Hematopoietic multipotent progenitor cell treated with erythropoietin and hydrocortisone succinate and interleukin-3 and kit ligand, for 8 days (in vitro differentiated cells): ENCODE measurements at places on chromosomes 2 and 18.
A peak's percentile ranks its signal among the peaks of the same experiment; 100 is the strongest.

DNA sequence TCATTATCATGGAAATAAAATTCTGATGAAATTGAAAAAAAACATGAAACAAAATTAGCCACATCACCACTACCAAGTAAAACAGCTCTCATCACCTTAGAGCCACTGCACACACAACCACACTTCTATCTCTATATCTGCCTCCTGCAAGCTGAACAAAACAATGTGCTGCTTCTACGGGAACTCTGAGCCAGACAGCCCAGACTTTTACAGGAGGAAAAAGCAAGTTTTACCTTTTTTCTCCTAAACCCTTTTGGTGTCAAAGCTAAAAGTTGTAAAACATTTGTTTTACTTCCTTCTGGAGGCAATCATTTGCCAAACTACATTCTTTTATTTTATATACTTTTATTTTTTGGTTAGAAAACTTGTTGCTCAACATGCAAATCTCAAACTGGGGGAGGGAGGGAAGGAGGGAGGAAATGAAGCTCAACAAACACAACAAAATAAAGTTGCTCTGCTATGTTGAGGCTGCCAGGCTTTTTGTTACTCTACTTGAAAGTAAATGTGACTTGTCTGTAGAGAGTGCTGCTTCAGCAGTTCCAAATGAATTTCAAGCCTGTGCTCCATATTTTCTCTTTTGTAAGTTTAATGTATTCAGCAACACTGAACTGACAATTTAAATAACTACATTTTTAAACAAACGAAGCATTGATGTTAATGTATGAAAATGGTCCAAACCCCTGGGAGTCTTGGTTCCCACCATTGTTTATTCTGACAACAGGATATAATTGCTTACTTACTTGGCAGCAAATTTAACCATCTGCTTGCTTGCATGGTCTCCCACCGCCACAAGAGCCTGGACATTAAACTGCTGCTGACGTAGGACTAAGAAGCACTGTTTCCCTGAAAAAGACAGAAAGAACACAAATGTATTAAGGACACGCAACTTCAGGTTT is 24.5 kb downstream of the DARS1 start:
- no peak for DNase-seq

GRCh38 chr2:120052597-120052996 is 39.7 kb downstream of the EPB41L5 start:
- no peak for DNase-seq

DNA sequence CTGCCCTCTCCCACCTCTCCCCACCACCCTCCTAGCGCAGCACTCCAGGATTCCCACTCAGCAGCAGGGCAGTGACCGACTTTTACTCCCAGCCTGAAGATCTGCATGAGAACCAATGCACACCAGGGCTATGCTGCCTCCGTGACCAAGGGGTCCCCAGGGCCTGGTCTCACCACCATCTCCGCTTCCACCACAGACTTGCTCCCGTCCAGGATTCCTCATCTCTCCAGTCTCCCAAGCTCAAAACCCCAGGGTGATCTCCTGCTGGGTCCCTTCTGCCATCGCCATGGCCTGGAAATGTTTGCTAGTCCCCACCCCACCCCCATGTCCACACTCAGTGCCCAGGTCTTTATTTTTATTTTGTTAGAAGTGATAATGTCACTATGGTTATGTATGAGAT is 2.1 kb upstream of the CIDEA start:
- DNase-seq, result no peak

- DNase-seq, result peak; percentile 71
Measured at GRCh38 chr18:46711444-46711863, 45.4 kb downstream of the ST8SIA5 start.

DNA sequence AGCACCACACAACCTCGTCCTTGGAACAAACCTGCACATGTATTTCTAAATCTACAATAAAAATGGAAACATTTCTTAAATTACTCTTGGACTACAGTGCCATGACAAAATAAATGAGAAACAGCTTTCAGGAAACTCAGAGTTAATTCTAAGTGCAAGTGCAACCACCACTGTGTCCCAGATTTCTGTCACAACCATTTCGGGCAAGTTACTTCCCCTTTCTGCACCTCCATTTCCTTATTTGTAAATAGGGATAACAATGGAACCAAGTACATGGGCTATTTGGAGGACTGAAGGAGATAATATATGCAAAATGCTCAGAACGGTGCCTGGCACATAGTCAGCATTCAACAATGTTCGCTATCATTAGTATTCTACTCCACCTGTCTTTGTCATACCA is 93.2 kb downstream of the CACNB4 start:
- no peak for DNase-seq

DNA sequence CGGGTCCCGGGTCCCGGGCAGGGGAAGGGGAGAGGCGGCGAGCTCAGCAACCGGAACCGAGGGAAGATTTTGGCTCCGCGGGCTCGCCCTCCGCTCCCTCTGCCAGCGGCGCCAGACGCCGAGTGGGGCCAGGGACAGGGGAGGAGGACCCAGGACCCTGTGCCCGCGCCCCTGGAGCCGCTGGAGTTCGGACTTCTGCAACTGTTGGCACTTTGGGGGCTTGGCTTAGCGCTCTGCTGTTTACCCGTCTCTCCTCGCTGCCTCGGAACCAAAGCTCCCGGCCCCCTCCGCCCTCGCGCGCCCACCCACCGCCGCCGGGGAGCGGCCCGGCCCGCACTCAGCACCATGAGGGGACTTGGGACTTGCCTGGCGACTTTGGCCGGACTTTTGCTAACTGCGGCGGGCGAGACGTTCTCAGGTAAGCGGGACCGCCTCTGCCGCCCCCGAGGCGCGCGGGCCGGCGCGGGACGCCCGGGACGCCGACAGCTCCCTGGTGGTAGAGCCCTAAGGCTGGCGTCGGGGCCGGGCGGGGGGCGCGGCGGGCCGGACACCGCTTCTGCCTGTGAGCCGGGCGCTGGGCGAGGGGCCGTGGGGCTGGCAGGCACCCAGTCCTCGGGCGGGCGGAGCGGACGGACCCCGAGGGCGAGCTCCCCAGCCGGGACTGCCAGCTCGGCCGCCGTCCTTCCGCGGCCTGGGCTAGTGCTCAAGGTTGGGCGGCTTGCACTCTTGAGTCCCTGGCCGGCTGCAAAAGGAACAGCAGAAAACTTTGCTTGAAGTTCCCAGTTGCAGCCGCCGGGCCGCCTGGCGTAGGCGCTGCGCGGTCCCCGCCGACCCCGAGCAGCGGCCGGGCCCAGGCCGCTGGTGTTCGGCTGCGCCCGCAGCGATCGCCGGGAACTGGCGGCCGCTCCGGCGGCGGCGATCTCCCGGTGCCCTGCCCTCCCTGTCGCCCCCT is 634 bp downstream of the PTPRM start:
- DNase-seq, result peak; percentile 10

GRCh38 chr2:226142463-226142862 is 657.2 kb downstream of the IRS1 start:
- no peak for DNase-seq

GRCh38 chr2:12289120-12289802 is 427.5 kb upstream of the TRIB2 start:
- no peak for DNase-seq

- peak; percentile 63 for DNase-seq
Measured at GRCh38 chr18:255171-255570, 12.7 kb downstream of the THOC1 start.

- no peak for DNase-seq
Measured at GRCh38 chr2:7108792-7109532, 191.8 kb downstream of the RNF144A start.

DNA sequence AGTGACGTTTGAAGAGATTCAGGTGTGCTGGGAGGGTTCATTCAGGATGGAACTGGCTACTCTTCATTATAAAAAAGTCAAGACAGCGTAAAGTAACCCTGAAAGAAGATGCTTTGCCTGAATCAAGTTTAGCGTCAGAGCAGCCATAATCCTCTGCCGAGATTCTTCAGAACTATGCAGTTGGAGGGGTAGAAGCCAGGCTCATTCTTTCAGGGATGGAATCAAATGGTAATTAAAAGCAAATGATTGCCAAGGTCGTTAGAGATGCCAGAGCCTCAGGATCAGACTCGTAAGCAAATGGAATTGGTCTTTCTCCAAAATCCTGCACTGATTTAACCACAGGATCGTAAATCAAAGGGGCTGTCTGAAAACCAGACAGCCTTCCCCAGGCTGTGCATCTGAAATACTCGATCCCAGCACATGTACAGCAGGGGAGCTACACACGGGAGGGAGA is 21.9 kb downstream of the APCDD1 start:
- DNase-seq, result no peak

DNA sequence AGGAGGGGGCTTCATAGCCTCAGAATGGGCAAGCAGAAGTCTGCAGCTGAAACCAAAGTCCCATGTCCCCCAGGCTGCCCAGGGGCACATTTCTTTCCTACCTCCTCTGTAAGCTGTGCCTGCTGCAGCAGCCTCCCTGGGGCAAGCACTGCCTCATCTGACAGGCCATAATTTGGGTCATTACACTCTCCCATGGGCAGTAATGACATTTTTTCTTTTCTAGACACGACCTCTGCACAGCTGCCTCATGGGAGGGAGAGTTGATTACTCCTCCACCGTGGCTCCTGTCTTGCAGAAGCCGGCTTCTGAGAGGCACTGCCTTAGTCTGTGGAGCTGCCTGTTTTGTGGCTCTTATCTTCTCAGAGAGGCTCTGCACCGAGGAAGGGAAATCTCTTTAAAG is 268.9 kb downstream of the TDRD15 start:
- no peak for DNase-seq

GRCh38 chr2:5691985-5692529 is at the start of gene SOX11:
Gene SOX11, plus strand, starts transcription at chr2:5692384. Its CDS starts 338 bp downstream, at chr2:5692722.
- DNase-seq, result peak; percentile 28
